Activated T-helper 1 cell treated with anti-CD3 and anti-CD28 coated beads, Interleukin-2, amount 50 U/mL, for 16 hours (primary cell): ENCODE measurements at places on chromosomes 7 and 10.

DNA sequence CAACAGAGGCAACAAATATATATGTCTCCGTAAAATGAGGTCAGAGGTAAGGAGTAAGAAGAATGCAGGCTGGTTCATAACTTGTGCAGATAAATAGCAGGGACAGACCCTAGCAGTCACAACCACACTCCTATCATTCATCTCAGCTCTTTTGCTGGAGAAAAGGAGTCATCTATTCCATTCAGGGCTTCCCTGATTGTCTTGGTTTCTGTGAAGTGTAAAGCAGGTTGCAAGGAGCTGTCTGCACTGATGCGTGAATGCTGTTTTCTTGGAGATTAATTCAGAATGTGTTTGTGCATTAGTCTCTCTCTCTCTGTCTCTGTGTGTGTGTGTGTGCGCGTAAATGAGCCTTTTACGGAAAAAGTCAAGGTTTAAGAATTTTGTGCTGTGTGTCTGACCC is 643.3 kb upstream of the SORCS1 start:
- no peak for DNase-seq

GRCh38 chr7:114988755-114989375 is 67.0 kb downstream of the MDFIC start:
- no peak for DNase-seq

- no peak for DNase-seq
Observed at GRCh38 chr7:56099653-56100052, 6.6 kb downstream of the CHCHD2 start.

GRCh38 chr7:11540271-11540761 is 291.7 kb downstream of the THSD7A start:
- no peak for DNase-seq

DNA sequence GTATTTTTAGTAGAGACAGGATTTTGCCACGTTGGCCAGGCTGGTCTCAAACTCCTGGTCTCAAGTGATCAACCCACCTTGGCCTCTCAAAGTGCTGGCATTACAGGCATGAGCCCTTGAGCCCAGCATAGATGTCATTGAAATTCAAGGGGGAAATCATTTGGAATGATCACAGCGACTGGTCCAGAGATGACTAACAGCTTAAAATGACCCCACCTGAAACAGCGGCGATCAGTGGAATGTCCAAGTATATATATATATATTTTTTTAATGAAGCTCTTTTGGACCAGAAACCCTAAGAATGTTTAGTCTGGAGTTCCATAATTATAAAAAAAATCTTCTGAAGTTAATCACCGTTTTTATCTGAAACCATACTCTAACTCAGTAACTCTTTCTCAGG is 12.5 kb upstream of the AKR1E2 start:
- no peak for DNase-seq

GRCh38 chr10:96772196-96772595 is 51.9 kb upstream of the PIK3AP1 start:
- DNase-seq, result no peak
